ENCODE measurements at places on chromosomes 12 and 14.

DNA sequence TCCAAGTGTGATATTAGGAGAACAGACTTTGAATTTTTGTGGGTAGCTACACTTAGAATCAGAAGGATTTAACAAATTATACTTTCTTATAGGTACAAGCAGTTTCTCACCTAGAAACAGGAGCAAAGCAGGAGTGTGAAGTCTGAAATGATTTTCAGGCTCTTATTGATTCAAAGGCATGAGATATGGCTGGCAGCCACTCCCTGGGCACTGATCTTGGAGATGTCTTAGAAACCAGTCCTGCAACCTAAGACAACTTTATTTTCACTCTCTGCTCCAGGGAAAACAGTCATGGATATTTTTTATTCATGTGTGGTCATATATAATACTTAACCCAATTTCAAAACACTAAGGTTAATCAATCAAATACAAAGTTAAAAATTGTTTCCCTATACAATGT is 254.9 kb upstream of the TMEM132C start:
- DNase-seq = no peak

DNA sequence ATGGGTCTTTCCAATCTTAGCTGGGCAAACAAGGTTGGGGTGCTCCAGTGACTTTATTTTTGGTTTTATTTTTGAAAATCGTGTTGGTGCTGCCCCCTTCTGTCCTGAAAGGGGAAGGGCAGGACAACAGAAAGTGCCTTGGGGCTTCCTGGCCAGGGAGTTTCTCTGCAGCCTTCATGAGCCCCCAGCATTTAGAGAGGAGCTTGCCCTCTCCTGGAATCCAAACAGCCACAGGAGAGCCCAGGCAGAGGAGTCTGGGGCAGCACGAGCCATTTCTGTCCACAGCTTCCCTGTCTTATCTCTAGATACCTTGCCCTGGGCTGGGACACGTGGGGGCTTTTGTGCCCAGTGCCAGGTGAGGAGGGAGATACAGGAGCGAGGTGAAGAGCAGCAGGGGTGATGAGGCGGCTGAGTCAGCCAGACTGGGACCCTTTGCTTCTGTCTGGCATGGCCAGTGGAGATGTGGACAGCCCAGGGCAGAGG is 4.4 kb upstream of the C1RL start:
- DNase-seq = no peak

DNA sequence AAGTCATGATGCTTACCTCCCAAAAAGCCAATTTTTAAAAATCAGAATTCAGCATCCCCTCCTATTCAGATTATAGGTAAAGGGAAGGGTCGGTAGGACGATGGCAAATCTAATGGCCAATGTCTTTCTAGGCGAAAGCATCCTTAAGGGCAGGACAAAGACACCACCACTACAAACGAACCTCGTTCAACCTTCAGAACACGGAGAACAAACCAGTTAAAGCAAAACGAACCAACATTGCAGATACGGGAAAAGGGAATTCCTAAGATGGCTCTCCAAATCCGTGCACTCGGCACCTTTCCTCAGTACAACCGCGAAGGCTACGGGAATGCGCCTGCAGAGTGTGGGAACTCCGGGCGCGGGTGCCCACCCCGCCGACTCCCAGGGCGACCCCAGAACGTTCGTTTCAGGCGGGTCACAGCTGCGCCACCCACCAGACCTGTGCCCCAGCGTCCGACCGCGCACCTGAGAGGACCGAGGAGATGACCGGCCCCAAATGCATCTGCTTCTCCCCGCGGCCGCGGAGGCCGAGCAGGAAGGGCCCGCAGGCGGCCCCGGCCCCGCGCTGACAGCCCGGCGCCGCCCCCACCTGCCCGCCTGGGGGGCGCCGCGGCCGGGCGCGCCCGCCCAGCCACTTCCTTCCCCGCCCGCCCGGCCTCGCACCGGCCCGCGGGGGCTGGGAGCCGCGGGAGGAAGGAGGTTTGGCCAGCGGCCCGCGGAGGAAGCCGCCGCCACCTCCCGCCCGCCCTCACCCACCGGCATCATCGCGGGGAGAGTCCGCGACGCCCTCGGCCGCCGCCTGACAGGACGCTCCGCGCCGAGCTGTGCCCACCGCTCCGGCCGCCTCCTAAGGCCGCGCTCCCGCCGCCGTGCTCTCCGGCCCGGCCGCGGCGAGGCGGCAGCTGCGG is 578 bp downstream of the PPP1R13B start:
- no peak for DNase-seq

DNA sequence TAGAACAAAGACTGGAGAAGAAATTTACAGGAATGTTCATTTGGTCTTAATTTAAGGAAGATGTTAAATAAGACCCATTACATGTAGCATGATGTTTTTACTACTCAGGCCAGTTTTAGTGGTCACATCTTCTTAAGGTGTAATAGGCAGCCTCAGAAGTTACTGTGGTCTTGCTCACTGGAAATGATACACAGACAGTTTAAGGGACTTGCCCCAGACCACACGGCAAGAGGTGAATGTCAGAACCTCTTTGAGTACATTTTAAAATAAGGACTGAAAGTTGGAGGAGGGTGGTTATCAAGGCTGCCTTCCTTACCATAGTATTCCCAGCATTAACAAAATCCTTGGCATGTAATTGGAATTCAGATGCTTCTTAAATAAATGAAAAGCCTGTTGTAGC is 37.9 kb downstream of the LRRK2 start:
- no peak for DNase-seq

- no peak for DNase-seq
Measured at GRCh38 chr12:4448943-4449850, 3.6 kb upstream of the FGF6 start.

GRCh38 chr14:98937021-98937420 is 335.0 kb downstream of the BCL11B start:
- DNase-seq = no peak

GRCh38 chr14:99315197-99315596 is 43.2 kb upstream of the BCL11B start:
- DNase-seq = no peak

DNA sequence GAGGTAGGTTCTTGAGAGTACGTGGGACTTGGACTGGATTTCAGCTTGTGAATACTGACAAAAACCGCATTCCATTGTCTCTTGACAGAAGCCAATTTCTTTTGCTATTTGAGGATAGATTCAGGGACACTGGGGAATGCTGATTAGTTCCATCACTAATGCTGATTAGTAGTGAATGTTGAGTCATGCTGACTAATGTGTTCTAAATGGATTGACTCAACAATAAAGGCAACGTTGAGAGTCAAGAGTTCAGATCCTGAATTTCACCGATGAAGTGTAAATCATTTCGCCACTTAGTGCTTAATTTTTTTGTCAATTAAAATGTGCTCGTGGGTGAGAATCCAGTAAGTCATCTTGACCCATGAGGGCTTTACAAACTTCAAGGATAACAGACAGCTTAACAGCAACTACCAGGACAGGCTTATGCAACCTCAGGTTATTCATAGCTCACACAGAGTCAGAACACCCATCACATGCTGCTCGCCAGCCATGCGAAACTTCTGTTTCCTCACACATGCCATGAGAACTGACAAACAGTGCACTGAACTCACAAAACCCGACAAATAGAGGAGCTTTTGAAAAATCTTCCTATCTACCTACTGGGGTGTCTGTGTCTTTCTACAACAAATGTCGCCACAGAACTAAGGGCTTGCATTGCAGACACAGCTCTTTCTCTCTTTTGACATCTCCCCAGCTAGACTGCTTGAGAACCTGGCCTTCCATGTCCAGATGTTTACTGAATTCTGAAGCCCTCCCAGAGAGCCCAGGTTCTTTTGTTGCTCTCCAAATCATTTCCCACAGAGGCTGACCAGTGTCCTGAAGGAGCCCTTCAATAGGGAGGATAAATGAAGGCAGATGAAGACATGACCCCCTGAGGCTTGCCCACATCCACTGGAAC is 316.4 kb downstream of the ZFP36L1 start:
- peak; percentile 99 for DNase-seq

- DNase-seq = no peak
Measured at GRCh38 chr12:5257763-5258495, 174.0 kb upstream of the NTF3 start.

DNA sequence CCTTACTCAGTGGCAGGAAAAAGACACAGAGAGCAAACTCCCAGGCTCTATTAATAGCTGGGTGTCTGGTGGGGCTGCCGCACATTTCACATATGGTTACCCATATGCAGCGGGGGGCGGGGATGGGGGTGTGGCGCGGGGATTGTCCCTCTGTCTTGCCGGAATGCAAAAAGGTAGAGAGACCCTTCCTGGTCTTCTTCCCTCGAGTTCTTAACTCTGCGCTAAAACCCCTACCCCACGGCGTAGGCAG is 1.7 kb downstream of the PRMT8 start:
- no peak for DNase-seq

DNA sequence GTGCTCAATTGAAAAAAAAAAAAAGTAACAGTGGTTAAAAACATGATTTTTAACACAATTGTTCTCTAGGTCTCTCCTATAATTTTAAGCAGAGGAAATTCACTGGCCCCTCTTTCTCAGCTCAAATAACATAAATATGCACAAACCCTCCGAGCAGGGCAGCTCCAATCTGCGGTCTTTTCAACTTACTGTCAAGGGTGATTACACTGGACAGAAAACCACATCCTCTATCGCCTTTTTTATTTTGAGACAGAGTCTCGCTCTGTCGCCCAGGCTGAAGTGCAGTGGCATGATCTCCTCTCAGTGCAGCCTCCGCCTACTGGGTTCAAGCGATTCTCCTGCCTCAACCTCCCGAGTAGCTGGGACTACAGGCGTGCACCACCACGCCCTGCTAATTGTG is 16.5 kb upstream of the GABARAPL1 start:
- DNase-seq = no peak

Data from skeletal muscle cell (primary cell).